ENCODE measurements at places on chromosomes 7 and 10.
A peak's percentile ranks its signal among the peaks of the same experiment; 100 is the strongest.

DNA sequence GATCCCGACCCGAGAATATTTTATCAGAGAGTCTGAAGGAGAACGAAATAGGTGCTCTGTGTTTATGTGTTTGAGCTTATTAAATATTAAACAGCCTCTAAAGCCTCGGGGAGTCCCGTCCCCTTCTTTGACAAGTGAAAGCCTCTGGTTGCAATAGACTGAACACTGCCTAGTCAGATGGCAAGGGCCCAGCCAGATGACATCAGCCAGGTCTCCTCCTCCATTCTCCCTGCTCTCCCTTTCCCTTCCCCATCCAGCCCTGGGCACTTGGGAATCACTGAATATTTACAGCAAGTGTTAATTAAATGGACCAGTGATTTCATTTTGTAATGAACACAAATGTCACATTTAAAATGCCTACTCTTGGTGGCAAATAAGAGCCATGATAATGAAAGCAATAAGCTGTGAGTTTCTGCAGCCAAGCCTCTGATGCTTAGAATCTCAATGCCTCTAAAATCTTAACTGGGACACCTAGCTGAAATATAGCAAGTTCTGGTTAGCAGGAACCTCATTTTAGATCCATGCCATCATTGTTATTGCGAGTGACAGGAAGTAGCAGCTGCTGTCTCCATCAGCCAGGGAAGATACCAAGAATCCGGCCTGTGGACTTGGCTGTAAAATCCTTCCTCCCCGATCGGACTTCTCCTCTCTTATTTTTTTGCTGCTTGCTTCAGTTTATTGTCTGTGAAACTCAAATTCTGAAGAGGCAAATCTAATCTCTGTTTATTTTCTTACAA is 202.1 kb downstream of the PRPF18 start:
- no peak for DNase-seq

- DNase-seq = no peak
These were observed 33.9 kb downstream of the FAM107B start for GRCh38 chr10:14740684-14741247.

DNA sequence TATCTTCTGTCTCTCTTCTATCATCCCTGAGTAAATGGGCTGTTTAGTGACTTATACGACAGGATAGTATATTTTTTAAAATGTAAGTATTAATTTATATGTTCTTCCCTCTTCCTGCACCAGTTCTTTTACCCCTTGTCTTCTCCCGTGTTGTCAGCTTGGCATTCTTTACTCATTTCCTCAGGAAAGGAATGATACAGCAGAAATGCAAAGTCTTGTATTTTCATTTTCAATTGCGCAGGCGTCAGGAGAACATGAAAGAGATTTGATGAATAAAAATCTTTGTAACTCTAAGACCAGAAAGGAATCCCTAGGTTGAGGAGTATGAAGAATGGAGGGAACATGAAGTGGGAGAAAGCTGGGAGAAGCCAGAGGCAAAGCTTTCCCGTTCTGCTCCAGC is 18.8 kb upstream of the VPS41 start:
- no peak for DNase-seq

- no peak for DNase-seq
These were observed 55.8 kb upstream of the FGFR2 start for GRCh38 chr10:121654021-121654545.

DNA sequence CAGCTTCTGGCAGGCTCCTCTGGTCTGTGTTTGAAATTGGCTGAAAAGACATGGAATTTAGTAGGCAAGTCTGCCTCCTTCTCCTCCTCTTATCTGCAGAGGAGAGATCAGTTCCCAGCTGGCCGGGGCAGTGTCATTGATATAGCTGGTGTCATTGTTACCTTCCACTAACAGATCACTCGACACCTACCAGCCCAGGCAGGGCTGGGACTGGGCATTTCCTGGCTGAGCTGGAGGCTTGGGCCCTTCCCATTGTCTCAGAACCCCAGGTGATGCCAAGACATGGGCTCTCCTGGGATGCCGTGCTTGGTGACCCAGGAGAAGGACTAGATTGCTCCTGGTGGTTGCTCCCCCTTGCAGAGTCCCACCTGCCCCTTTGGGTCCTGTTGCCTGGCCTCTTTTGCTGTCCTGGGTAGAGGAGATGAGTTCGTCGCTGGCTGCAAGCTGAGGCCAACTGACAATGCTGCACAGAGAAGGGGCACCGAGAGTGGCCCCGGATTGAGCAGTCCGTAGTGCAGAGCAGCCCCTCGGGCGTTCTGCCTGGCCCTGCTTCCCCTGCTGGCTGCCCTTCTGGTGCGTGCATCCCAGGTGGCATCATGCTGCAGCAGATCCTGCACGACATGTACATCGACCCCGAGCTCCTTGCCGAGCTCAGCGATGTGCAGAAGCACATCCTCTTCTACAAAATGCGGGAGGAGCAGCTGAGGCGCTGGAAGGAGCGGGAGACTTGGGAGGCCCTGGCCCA is at the start of gene SH2D4B:
Gene SH2D4B (plus strand): TSS at position 167 of the 745 bp plus-strand sequence. CDS start 430 bp downstream, at position 597.
- no peak for DNase-seq

DNA sequence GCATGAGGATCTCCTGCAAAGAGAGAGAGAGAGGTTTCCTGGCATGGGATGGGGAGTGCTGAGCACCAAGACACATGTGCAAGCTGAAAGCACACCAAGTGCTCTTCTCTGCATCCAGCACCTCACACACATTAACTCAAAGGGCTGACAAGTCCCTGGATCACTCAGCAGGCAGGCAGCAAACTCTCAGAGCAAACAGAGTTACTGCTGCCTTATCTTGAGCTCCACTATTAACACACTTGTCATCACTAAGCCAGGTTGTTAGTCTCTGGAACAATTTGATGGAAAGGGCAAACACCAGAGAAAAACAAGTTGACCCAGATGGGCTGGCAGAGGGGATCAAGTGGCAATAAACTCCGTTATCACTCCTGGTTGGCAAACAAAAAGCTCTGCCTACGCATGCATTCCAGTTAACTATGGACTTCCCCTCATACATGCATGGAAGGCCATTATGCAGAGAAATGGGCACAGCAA is 349.9 kb downstream of the KCNMA1 start:
- no peak for DNase-seq

- DNase-seq = no peak
These were observed 156.5 kb upstream of the PPP2R2D start for GRCh38 chr10:131744346-131744745.

DNA sequence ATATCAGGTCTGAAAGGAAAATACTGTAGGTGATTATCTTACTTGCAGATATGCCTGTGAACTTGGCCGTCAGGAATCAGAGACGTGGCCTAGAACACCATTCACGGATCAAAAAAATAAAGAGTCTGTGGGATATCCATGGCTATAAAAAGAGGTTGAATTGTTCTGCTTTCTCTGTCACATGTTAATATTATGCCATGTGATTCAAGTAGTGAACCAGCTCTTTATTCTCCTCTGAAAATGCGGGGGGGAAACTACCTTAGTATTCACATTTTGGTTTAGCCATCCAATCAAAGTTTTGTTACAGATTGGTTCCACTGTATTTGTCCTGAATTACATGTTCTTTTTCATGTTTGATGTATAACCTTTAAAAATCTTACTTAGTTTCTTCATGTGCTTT is 120.5 kb downstream of the CCNY start:
- no peak for DNase-seq

- no peak for DNase-seq
These were observed 423.4 kb upstream of the DPP6 start for GRCh38 chr7:153628825-153629224.

- DNase-seq = peak; percentile 7
These were observed 362.0 kb downstream of the ZNF248 start for GRCh38 chr10:37495415-37495814.

- DNase-seq = no peak
These were observed 18.7 kb downstream of the IL15RA start for GRCh38 chr10:5958675-5959074.

DNA sequence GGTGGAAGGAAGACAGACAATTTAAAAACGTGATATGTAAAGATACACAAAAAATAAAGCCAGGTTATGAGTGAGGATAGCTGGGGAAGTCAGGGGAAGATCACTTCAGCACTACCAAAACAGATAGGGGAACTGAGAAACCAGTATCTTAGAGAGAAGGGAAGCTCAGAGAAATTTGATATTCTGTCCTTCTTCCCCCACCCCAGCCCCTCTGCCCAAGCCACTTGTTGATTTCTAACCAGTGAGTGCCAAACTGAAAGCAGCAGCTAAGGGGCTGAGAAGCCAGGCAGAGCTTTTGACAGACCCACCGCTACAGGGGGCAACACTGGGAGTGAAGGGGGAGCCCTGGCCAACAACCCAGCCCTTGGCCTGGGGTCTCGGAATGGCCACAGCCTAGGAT is 9.1 kb upstream of the SLC29A3 start:
- DNase-seq = no peak

DNA sequence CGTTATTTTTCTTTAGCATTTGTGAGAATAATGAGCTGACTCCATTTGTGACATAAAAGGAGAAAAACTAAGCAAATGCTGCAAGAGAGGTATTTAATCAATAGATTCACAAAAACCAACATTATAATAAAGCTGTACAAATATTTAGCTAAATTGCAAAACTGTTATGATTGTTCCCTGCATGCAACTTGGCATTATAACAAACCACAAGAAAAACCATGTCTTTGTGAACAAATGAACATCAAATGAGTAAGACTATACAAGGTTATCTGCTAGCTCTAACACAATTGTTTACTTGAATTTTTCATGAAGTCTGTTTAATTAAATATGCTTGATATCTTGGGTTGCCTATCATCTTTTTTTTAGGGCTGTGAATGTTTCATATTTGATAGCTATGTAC is 50.8 kb upstream of the PPP1R9A start:
- no peak for DNase-seq

- no peak for DNase-seq
These were observed 312.4 kb downstream of the CACNA2D1 start for GRCh38 chr7:82131215-82131614.

GRCh38 chr10:111023060-111023459 is 53.8 kb upstream of the ADRA2A start:
- DNase-seq = no peak

DNA sequence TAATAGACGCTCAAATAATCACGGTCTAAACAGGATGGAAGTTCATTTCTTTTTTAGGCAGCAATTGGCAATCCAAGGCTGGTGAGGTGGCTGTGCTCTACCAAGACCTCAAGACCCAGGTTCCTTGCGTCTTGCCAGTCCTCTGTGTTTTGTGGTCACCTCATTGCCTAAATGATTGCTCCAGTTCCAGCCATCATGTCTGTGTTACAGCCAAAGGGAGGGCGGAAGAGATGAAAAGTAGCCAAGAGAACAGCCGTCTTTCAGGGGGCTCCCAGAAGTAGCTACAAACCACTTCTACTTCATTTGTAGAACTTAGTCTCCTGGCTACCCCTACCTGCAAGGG is 19.2 kb upstream of the C10orf67 start:
- DNase-seq = no peak

DNA sequence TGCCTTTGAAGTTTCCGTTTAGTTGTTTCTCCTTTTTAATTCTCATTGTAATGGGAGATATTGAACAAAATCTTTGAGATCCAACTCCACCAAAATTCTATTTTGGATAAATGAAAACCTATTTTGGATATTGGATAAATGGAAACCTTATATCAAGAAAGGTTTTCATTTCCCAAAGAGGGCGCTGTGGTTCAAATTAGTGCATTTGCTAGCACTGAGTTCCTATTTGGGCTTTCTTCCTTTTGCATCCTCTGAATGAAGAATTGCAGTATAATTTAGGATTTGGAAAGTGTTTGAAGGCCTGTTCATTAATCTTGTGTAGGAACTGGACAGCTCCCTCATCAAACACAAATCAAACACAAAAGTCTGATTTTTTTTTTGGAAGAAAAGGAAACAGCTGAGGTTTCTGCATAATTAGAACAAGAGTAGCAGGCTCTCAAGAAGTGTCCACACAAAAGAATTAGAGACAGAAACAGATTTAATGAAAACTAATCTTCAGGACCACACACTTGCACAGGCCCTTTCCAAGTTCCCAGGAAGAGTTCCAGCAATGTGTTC is 80.8 kb upstream of the KLF14 start:
- no peak for DNase-seq

DNA sequence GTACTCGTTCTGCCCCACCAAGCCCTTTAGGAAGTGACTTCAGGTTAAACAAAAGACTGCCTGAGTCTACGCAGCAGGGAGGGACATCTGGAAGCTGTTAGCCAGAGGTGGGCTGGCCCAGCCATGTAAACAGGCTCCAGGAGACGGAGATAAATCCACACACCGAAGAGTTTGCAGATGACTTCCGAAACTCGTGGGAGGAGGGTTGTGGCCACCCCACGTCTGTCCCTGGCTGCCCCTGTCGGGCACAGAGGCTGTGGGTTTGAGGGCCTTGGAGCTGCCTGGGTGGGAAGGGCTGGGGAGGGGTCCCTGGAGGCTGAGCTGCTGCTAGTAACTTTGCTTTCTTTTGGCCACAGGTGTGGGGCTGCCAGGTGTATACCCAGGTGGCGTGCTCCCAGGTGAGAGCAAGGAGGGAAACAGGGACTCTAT is 15.6 kb downstream of the ELN start:
- DNase-seq = peak; percentile 76

- no peak for DNase-seq
These were observed 99.4 kb downstream of the EBF3 start for GRCh38 chr10:129864601-129865126.

- DNase-seq = no peak
These were observed 110.2 kb downstream of the ELAPOR2 start for GRCh38 chr7:86949052-86949778.

- DNase-seq = no peak
These were observed 242.5 kb downstream of the CELF2 start for GRCh38 chr10:11260170-11260569.

- DNase-seq = no peak
These were observed 158.6 kb upstream of the LYZL1 start for GRCh38 chr10:29130190-29130673.

GRCh38 chr10:116973371-116973905 is 31.5 kb downstream of the SHTN1 start:
- DNase-seq = no peak

DNA sequence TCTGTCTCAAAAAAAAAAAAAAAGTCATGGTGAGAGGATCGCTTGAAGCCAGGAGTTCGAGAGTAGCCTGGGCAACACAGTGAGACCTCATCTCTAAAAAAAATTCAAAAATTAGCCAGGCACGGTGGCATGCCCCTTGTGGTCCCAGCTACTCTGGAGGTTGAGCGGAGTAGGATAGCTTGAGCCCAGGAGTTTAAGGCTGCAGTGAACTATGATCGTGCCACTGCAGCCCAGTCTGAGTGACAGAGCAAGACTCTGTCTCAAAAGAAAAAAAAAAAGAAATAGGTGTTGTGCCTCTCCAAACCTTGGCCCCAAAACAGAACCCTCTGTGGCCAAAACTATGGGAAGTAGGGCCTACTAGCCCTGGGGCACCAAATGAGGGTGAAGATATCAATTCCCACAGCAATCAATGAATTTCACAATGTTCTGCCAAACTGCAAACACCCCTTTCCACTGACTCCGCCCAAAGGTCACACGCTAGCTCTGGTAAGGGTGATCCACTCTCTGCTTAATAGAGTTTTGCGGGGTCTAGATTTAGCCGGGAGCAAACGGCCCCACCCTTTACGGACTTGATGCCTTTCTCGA is 16.9 kb downstream of the SSC4D start:
- DNase-seq = no peak

DNA sequence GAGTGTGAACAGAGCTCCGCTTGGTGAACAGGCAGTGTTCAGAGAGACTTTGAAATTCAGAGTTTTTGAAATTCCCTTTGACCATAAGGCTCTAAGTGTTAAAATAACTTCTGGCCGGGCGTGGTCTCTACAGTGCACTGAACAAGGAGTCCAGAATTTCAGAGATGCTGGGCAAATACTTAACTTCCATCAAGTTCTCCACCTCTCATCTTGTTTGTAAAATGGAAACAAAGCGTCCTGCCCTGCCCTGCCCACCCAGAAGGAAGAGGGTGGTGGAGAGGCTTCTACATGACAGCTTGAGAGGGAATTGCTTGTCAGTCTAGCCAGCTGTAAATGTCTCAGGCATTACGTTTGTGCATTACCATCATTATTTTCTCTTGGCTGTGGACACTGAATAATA is 102.6 kb downstream of the RGS10 start:
- DNase-seq = no peak

Measured in iPS DF 19.7 (cell line).